ENCODE measurements at places on chromosomes 7 and 10.

DNA sequence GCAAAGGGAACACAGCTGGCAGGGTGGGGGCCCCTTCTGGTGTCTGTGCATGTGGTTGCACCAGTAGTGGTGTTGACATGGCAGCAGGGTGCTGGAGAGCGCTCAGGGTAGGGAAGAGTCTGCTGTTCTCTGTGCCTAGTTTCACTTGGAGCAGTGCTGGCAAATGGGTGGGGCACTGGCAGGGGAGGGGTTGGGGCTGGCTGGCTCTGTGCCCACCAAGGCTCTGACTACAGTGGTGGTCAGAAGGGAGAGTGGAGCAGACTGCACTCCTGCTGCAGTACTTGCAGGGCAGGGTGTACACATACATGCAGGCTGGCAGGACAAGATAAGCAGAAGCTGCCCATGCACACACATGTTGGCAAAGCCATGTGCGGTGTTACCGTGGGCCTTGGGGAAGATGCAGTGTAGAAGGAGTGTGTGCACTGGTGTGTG is 18.2 kb downstream of the FAM25A start:
- DNase-seq = no peak

GRCh38 chr7:36010656-36011587 is 142.1 kb upstream of the EEPD1 start:
- DNase-seq = no peak

GRCh38 chr10:124971276-124971675 is 29.4 kb downstream of the ZRANB1 start:
- DNase-seq = no peak

GRCh38 chr10:76329891-76330575 is 898.6 kb downstream of the LRMDA start:
- DNase-seq = no peak

GRCh38 chr7:151316896-151317295 is 24.7 kb upstream of the NUB1 start:
- no peak for DNase-seq

DNA sequence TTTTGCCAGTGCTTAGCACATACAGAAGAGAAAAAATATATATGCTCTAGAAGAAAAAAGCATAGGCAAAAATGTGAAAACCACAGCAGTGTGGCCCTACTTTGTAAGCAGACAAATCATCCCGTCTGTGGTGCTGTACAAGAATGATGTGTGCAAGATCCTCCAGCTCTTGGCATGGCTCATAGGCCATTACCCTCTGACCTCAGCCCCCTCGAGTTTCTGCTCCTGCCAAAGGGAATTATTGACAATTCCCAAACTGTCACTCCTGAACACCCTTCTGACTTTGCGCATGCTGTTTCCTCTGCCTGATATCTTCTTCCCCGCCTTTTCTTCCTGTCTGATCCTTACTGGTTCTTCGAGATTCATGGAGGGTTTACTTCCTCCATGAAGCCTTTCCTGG is 27.1 kb downstream of the PLA2G12B start:
- DNase-seq = no peak

GRCh38 chr7:54877683-54878082 is 118.7 kb upstream of the SEC61G start:
- no peak for DNase-seq

DNA sequence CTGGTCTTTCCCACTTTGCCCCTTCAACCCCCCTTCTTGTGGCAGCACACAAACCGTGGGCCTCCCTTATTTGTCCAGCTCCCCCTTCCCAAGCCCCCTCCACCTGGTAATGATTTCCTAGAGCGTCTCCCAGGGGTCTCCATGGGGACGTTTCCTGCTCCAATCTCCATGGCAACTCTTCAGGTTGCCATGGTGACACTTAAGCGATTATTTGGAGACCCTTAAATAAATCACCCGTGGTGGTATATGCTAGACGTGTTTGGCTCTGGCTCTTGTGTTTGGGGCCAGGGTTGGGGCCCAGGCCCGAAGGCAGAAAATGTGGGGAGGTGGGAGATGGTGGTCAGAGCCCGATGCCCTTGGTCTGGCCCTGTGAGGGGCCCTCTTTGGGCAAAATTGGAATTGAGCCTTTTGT is 41.1 kb upstream of the DLG5 start:
- no peak for DNase-seq

DNA sequence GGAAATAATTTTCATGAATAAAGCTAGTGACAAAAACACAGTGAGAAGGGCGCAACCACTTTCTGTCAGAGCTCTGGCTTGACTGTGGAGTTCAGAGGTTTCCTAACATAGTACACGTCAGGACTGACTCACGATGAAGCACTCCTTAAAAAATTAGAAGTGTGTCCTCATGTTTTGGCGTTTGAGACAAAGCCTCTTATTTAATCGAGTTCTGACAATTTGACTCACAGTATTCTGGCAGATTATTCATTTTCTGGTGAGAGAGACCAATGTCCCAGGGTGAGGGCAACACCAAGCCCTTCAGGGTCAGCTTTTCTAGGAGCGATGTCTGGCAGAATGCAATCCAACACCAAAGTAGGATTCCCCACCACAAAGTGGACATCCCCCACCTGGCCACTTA is 108.7 kb downstream of the DIP2C start:
- no peak for DNase-seq

GRCh38 chr7:23333671-23334246 is 34.6 kb downstream of the MALSU1 start:
- DNase-seq = no peak

DNA sequence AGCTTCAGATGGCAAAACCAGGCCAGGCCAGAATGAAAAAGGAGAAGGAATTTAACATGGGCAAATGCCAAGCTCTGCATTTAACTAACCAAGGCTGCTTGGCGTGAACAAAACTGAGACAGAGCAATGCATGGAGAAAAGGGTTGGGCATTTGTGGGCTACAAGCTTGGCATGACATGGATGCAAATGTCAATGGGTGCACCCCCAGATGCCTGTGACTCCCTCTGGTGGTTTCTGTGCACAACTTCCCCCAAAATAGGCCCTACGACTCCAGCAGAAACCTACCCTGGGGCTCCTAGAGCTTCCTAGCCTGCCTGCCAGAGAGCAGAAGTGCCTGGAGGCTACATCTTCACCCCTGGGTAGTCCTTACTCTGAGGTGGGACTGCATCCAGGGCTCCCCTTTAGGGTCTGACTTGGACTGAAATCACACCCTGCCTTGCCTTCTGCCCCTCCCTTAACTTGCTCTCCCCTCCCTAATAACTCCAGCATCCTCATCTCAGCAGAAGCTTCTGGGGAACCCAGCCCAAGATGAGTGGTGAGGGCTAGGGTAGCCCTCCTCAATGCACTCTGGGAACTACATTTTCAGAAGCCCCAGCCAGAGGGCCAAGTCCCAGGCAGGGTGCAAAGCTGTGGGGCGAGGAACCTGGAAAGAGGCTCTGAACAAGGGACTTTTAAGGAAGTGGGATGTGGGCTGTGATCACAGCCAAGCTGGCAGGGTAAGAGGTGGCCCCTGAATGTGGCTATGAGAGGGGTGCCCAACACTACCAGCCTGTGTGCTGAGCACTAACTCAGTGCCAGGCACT is 11.3 kb downstream of the GPRIN2 start:
- DNase-seq = peak; percentile 47

Measured in T-helper 2 cell (primary cell).